Panc1 (cell line): ENCODE measurements at places on chromosomes 16 and 17. TPM values are rescaled to one million over a fixed set of nuclear protein-coding genes. Genes with fewer than 3 reads are reported as not detected.

DNA sequence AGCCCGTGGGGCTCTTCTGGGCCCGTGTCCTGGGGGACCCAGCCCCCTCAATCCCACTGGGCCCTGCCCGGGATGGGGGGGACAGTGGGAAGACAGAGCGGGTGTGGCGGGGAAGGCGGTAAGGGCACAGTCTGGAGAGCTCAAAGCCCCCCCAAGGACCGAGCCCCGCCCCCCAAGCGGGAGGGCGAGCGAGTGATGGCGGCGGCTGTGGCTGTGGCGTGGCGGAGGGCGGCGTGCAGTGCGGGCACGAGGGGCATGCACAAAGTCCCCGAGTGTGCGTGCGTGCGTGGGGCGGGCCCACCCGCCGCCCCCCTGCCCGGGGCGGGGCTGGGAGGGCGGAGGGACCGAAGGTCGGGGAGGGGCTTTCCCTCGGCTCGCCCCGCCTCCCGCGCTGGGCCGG, 3.6 kb upstream of the WDR24 start:
- no peak for DNase-seq

- DNase-seq = no peak
These were observed 6.8 kb downstream of the LDHD start for GRCh38 chr16:75109732-75110243.

DNA sequence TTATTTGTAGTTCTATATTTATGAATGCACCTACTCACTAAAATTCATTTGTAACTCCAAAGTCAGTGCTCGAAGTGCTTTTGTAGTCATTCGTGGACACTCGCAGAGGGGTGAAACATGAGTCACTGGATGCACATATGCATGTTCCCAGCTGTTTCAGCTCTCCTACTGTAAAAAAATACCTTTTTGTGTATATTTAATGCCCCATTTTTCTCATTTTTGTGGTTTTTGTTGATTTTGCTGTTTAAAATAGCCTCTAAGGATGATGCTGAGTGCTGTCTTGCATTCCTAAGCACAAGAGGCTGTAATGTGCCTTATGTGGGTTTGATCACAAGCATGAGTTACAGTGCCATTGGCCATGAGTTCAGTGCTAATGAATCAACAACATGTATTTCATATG, 30.6 kb downstream of the CENPV start:
- DNase-seq = no peak

GRCh38 chr17:48546924-48547807, 2.3 kb upstream of the HOXB2 start:
- DNase-seq = no peak

GRCh38 chr17:60168654-60169053, 18.9 kb downstream of the CA4 start:
- no peak for DNase-seq

GRCh38 chr17:33328129-33328528, 35.0 kb upstream of the ASIC2 start:
- DNase-seq = no peak

- no peak for DNase-seq
These were observed 67.3 kb downstream of the RBFOX3 start for GRCh38 chr17:79543531-79543930.

DNA sequence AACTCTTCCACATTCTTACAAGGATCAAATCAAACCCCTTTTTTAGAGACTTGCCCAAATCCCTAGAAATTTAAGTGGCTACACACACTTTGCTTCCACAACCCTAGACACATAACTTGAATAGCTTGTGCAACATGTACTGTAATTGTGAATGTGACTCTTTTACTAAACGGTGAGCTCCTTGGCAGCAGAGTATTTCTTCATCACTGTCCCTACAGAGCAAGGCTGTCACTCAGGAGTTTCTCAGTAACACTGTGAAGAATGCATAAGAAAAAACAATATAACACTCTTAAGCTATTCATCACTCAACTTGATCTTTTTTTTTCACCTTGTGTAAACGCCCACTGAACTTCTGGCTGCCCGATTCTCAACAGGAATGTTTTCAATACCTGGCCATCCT, 53.8 kb upstream of the ADAMTS18 start:
- no peak for DNase-seq

DNA sequence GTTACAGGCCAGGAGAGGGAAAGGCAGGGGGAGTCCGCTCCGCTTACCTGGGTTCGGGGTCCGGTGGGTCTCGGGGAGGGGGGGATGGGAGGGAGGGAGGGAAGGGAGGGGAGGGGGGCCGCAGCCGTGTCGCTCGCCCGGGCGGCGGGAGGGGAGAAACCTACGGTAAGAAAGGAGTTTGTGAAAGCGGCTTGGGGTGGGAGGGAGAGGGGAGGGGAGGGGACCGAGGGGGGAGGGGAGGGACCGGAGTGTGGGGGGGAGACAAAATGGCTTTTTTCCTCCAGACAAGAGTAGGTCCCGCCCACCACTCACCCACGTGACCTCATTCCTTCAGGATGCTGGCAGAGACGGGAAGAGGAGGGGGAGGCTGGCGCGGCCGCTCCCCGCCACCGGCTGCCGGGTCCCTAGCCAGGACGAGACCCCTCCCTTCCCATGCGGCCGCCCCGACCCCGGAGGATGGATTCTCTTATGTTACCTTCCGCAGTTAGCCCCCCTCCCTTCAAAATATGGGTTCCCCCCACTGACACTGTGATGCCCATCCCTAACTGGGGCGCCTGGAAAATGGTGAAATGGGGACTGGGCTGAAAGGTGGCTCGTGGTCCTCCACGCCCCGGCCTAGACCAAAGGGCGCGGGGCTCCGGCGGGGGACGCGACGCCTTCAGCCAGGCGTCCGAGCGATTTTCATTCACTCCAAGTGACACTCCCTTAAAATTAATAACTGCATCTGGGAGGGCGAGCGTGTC, at the start of gene PCGF2:
PCGF2 (minus strand) TSS at position 188 of the 743 bp plus-strand sequence. CDS start 7,934 bp downstream, outside the sequence.
- no peak for DNase-seq

DNA sequence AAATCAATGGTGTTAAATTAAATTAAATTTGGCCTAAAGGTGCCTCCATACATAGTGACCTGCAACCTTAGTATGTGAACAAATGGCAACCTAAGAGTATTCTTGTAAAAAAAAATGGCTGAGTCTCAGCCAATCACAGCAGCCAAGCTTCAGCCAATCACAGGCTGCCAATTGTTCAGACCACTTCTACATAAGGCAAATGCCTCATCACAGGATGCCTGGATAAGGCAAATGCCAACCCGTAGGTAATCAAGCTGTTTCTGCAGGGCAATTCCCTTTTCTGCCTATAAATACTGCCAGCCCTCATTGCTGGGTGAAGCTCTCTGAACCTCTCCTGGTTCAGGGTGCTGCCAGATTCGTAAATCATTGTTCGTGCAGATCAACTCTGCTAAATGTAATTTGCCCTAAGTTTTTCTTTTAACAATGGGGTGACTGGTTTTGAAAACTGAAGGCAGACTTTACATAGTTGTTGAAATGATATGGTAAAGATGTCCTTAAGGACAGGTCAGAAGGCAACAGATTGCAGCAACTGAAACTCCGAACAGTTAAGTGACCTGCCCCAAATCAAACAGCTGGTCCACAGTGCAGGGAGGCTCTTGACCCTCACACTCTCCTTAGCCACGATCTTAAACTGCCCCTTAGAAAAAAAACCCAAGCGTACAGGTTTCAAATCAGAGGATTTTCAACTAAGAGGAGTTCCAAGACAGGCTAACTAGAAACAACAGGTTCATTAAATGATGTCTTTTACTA, 50.3 kb downstream of the N4BP1 start:
- DNase-seq = no peak

- DNase-seq = no peak
These were observed 25.9 kb downstream of the MYH3 start for GRCh38 chr17:10631048-10631700.

DNA sequence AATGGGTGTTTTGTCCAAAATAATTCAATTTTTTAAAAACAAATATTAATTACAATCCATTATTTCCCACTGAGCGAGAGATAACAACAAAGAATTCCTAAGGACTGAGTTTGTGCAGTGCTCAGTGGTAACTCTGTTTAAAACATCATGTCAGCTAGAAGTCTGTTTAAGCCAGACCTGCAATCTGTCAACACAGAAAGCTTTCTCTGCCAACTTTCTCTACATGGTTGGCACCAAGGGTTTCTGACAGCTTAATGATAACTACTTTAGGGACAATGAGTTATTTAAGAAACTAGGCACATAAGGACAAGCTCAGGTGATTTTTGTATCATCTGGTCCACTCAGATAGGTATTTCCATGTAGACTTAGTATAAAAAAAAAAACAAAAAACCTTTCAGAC, 81.8 kb downstream of the WDR59 start:
- DNase-seq = no peak

- DNase-seq = no peak
These were observed 113.2 kb downstream of the PRKCA start for GRCh38 chr17:66415366-66416206.

DNA sequence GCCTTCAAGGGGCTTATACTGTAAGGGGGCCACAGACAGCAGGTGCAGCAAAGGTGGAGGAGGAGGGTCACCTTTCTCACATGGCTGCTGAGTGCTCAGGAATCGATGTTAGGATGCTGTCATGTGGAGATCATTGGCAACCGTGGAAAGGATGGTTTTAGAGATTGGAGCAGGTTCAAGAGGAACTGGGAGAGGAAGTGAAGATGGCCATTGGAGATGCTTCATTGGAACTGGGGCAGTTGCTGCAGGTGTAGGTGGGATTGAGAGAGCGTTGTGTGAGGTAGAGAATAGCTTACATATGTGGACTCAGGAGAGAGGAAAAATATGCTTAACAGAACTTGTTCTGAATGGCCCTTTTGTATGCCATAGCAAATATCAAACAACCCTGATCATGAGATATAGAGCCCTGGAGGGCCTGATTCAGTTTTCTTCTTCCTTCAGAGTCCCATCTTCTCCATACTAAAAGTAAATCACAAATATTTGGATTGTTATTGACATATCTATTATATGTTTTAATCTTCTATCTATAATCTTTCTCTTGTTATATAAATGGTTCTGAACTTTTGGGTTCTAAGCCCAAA, 40.8 kb downstream of the LDHD start:
- no peak for DNase-seq

GRCh38 chr17:43631429-43631828, 30.3 kb downstream of the MEOX1 start:
- DNase-seq = no peak

- no peak for DNase-seq
These were observed 171.0 kb downstream of the KATNIP start for GRCh38 chr16:27720731-27721530.

- DNase-seq = no peak
These were observed 240 bp downstream of the WBP2 start for GRCh38 chr17:75854881-75855309.

- DNase-seq = no peak
These were observed 240.1 kb downstream of the HAPSTR1 start for GRCh38 chr16:9331503-9331902.

- DNase-seq = no peak
These were observed 215.3 kb downstream of the ABCC12 start for GRCh38 chr16:47940466-47940865.

GRCh38 chr16:86517652-86518258, 7.4 kb downstream of the FOXF1 start:
- no peak for DNase-seq

DNA sequence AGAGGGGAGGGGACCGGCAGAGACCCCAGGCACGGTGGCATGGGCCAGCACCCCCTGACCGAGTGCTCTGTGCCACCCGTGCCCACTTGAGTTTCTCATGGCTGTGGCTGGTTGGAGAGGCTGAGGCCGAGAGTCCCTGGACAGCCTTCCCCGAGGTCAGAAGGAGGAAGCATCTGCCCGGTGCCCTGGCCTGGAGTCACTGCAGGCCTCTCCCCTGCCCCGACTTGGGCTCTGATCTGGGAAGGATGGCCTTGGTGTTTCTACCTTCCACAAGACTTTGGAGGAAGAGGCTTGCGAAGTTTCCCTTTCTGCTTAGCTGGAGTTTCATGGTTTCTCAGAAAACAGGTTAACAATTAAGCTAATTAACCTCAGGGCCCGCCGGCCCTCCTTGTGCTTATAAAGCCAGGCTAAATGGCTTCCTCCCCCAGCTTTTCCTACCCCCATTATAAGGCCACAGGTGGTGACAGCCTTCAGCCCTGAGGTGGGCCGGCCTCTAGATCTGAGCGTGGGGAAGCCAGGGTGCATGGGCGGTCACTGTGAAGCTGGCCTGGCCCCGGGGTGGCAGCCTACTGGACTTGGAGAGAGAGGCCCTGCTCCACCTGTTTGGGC, 17.3 kb downstream of the LLGL2 start:
- no peak for DNase-seq

- DNase-seq = no peak
These were observed 9.7 kb upstream of the NXPH3 start for GRCh38 chr17:49565948-49566491.

- no peak for DNase-seq
These were observed 3.5 kb upstream of the ABR start for GRCh38 chr17:1183171-1183873.

GRCh38 chr16:79089735-79090284, 510.7 kb downstream of the MAF start:
- no peak for DNase-seq

DNA sequence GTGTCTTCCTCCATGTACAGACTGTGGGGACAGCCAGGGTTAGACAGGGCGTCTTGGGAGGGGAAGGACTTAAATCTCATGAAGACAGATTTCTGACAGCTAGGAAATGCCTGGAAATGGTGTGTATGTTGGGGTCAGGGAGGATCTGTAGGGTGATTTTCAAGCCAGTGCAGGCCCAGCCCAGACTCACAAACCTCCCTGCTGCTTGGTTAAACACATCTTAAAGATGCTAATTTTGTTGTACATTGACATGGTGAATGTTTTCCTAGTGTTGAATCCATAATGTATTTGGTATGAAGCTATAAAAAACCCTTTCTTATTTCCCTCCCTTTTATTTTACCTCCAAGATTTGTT, 238.3 kb downstream of the CCDC182 start:
- no peak for DNase-seq

DNA sequence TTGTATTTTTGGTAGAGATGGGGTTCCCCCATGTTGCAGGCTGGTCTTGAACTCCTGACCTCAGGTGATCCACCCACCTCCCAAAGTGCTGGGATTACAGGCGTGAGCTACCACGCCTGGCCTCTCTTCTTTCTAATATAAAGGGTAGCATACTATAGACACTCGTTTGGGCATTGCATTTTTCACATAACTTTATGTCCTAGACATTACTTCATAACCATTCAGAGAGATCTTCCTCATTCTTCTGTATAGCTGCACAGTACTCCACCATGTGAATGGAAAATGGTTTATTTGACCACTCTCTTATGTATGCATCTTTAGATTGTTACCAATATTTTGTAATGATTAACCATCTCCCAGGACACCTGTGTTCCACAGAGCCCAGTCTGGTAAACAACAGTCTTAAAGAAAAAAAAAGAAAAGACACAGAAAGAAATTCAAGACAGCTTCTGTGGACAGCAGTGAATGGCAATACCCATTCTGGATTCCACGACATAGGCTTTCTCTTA, 42.1 kb downstream of the TK2 start:
- no peak for DNase-seq

The TAT gene
- total RNA-seq = 0.49 TPM

The TEX14 gene
- total RNA-seq = not detected

The KRTAP2-1 gene
- not detected for total RNA-seq

The ABCC6 gene
- 2.9 TPM for total RNA-seq

The METTL23 gene
- 42.8 TPM for total RNA-seq

The DBNDD1 gene
- 32.3 TPM for total RNA-seq

The B9D1 gene
- 19.1 TPM for total RNA-seq

The KRTAP2-2 gene
- total RNA-seq = not detected

The GPS2 gene
- 96.6 TPM for total RNA-seq

The TXNDC11 gene
- total RNA-seq = 30.5 TPM

The RHBDL3 gene
- total RNA-seq = 3.2 TPM
